ENCODE measurements at places on chromosomes 2 and 18.
A peak's percentile ranks its signal among the peaks of the same experiment; 100 is the strongest.

GRCh38 chr18:2331491-2331890, 239.8 kb downstream of the METTL4 start:
- no peak for DNase-seq

DNA sequence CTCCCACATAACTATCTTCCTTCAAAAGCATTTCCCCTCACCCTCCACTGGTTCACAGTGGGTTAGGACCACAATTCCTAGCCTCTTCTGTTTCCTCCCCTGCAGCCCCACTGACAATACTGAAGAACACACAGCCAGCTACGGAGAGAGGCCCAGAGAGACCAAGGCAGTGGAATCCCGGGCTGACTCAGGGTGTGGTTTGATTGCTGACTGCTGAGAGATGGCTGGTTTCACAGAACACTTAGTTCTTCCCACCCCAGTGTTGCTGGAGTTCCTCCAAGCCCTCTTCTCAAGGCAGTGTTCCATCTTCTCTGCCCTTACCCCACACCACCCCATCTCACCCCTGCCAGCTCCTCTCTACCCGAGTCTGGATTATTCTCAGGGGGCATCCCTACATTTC, 43.3 kb upstream of the ZFP36L2 start:
- DNase-seq = no peak

- no peak for DNase-seq
These were observed 13.3 kb upstream of the CYP20A1 start for GRCh38 chr2:203225423-203226039.

GRCh38 chr2:203750346-203751068, 44.1 kb downstream of the CD28 start:
- DNase-seq = no peak

DNA sequence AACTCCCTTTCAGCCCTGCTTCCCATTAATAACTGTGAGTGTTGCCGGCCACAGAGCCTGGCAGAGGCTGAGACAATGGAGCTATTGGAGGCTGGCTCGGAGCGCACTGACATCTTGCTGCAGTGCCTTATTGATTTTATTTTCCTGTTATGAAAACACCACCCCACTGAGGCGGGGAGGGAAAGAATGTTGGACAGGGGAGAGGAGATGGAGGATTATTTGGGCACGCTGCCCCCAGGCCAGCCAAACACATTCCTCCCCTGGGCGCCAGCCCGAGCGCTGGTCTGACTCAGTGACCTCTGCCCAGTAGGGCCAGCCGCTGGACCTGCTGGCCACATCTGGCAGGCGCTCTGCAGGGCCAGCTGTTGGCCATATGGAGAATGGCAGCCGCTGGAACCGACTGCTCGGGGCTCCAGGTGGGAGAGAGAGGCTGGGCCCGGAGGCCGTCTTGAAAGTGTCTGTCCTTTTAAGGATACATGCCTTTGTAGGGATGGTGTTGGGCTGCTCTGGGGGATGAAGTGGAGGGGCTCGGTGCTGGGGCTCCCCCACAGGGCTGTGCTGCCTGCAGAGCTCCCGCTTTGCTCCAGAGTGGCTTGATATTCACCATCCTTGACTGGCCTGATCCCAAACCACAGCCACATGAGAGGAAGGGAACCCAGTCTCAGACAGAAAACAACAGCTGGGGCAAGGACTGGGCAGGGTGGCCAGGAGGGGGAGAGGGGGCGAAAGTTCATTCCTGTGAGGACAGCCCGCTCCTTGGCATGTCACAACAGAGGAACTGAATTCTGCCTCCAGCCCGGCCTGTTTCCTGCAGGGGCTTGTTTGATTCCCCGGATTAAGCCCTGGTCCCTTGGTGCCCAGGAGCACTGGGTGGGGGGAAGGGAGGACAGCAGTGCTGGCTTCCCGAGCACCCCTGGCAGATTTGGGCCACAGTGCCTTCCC, 179.0 kb downstream of the KLHL29 start:
- no peak for DNase-seq

DNA sequence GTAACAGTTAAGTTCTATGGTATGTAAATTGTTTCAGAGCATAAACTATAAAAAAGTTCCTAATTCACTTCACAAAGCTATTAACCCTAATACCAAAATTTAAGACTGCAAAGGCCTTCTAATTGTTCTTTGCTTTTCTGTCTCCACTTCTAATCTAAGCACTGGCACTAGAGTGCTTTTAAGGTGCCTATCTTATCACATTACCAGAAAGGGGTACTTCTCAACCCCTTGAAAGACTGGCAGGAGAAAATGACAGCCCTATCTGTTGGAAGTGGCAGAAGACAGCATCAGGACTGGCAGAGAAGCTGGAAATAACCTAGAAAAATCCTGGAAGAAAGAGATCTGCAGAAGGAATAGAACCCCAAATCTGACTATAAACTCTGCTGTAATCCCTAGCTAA, 10.3 kb downstream of the CNRIP1 start:
- DNase-seq = no peak

GRCh38 chr18:48446582-48447225, 37.5 kb upstream of the ZBTB7C start:
- no peak for DNase-seq

GRCh38 chr2:187526792-187527191, 27.4 kb downstream of the TFPI start:
- no peak for DNase-seq

DNA sequence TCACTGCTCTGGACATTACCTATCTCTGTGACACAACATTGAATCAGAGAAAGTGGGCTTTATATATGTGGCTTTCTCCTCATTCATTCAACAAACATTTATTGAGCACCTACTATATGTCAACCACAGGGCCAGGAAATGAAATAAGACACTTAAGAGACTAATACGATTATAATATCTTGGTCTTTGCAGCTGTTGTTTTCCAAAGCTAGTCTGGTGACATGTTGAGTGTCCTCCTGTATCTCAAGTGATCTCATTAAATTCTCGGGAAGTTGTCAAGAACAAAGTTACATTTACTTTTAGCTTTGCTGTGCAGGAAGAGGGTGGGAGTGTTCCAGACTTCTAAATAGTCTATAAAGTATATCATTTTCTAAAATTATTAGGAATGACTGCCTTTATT, 164.6 kb upstream of the SP5 start:
- no peak for DNase-seq

DNA sequence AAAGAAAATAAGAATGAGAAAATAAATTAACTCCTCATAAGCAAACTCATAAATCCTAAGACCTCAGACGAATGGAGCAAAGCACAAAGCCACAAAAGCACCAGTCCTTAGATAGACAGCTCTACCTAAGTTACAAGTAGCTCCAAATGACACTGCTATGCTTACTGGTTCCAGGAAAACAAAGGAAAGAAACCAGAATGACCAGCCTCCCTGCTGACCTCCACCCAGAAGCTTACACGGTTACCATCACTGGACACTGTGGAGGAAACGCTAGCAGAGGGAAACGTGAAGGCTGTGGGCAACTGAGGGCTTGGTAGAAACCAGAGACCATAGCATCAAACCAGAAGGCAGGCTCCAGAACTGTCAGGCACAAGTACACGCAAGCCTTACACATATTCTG, 67.8 kb downstream of the STK39 start:
- no peak for DNase-seq

- no peak for DNase-seq
These were observed 1310.5 kb upstream of the NRXN1 start for GRCh38 chr2:52342458-52342857.

GRCh38 chr2:38254796-38255195, 122.3 kb downstream of the ATL2 start:
- no peak for DNase-seq

DNA sequence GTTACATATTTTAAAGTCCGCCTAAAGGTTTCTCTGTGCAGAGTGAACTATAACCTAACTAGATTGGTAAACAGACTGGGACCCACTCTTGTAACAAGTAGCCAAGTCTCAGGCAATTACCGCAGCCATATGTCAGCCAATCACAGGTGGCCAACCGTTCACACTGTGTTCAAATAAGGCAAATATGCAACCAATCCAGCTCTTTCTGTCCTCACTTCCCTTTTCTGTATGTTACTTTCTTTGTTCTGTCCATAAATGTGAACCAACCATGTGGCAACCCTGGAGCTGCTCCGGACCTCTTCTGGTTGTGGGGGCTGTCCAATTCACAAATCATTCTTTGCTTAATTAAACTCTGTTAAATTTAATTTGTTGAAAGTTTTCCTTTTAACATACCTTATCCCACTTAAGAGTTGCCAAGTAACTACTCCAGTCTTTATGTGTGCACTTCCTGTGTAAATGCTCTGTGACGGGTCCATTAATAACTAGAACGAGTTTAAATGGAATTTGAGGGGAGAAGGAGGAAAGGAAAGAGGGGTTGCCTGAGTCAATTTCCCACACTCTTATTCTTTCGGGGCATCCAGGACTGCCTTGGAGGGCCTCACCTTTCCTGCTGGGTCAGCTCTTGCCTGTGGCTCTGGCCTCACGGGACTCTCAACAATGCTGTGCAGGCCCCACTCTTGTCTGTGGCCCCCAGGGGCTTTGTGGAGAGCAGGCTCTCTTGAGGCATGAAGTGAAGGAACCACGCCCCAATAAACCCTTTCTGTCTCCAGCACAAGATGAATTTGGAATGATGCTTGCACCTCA, 6.6 kb upstream of the RPL37A start:
- DNase-seq = no peak

- no peak for DNase-seq
These were observed 231.5 kb upstream of the SPRED2 start for GRCh38 chr2:65663831-65664407.

DNA sequence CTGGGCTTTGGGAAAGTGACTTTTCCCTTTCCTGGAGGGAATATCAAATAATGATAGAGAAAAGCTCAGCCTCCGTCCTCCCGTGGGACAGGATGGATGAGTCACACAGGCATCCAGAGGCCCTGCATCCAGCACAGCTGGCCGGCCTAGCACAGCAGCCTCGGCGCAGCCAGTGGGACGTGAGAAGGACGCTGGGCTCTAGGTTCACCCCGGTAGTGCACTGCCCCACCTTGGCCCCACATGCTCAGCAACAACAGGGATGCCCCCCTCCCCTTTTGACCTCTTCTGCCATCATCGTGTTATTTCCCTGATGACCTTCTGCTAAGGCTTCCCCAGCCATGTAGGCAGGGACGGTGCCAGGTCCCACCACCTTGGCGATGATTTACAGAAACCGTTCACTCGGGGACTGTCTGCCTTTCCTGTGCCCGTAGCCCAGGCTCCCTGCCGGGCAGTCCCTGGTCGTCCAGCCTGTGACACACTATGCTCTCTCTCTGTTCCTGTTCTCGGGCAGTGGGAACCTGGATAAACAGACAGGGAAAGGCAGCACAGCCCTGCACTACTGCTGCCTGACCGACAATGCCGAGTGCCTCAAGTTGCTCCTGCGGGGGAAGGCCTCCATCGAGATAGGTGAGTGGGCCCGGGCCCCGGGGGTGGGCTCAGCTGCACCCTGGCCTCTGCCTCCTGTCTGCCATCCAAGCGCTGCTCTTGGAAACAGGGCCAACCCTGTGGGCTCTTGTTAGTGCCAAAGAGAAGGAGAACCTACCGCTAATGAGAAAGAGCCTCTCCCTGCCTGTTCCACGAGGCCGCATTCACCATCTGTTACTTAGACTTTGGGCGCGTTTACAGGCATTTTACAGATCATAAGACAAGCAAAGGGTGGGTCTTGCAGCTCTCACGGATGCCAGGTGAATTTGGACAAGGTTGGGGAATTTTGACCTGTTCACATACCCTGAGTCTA, 44.6 kb downstream of the ITGB1BP1 start:
- peak; percentile 61 for DNase-seq

GRCh38 chr2:64989982-64990614, 899 bp downstream of the SLC1A4 start:
- no peak for DNase-seq

- no peak for DNase-seq
These were observed 65.9 kb downstream of the CDH20 start for GRCh38 chr18:61398961-61399705.

GRCh38 chr2:59276917-59277316, 1035.8 kb upstream of the FANCL start:
- DNase-seq = no peak

GRCh38 chr18:48335829-48336228, 73.4 kb downstream of the ZBTB7C start:
- DNase-seq = no peak

DNA sequence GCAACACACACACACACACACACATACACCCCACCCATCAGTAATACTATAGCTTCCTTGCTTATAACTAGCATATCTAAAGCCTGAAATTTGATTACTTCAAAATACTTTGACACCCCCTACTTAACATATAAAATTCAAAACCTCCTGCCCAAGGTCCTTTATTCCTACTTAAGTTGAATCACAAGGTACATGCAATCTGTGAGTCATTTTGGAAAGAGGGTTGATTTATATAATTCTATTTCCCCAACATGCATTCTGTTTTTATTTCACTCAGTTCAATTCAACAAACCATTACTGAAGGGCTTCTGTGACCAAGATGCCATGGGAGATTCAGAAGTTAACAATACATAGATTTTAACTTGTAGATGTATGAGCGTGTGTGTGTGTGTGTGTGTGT, 420.7 kb downstream of the METTL4 start:
- DNase-seq = no peak

DNA sequence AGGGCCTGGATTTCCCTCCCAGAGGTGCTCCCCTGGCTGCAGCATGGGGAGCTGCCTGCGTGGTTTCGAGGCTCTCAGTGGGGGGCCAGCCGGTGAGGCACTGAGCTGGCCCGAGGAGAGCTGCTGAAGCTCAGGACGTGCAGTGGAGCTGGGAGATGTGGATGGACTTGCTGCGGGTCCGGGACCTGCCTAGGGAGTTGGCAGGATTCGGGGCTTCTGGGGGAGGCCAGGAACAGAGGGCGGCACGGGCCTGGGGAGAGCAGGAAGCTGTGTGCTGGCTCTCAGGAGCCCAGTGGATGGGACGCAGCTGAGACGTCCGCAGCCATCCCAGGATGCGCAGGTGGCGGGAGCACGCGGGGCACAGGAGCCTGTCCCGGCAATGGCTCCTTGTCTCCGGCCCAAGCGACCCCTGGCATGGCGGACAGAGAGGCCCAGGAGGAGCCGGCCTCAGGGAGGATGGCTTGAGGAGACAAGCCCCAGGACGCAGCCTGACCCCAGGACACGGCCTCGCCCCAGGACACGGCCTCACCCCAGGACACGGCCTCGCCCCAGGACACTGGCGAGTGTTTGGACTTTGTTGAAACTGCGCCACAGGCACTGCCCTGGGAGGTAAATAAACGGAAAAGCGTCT, 116.1 kb downstream of the NFATC1 start:
- no peak for DNase-seq

GRCh38 chr2:71611247-71611646, 157.9 kb downstream of the DYSF start:
- no peak for DNase-seq

DNA sequence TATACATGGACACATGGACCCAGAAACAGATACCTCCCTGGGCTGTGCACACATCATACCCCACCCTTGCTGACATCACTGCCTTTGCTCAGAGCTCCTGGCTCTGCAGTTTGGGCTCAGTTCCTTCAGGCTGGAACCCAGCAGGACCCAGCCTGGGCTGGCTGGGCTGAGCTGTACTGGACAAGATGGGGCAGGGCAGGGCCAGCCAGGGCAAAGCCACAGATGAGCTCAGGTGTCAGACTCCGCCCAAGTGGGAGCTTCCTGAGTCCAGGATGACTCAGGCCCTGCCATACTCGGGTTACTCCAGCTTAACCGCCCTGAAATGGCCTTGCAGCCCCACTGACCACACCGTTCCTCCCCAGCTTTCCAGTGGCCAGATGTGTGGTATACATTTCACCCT, 284.9 kb downstream of the OSR1 start:
- no peak for DNase-seq
